ENCODE measurements at places on chromosomes 7 and 10.

DNA sequence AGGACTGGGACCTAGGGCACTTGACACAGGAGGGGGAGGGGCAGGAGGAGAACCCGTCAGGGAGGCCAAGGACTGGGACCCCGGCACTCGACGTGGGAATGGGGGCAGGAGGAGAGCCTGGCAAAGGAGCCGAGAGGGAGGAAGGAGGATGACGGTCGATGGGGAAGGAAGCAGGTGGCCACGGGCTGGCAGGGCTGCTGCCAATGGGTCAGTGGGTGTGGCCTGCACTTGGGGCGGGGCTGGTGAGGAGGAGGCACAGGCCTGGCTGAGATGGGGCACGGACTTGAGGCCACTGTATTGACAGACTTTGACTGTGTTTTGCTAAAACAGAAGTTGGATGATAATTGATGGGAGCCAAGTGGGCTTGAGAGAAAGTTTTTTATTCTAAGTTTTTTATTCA lies 68.9 kb downstream of the RBM33 start:
- DNase-seq = no peak

- no peak for DNase-seq
These were observed 49.2 kb upstream of the CPN1 start for GRCh38 chr10:100130831-100131230.

GRCh38 chr7:24970676-24971075 lies 9.3 kb downstream of the OSBPL3 start:
- no peak for DNase-seq

- DNase-seq = no peak
These were observed 23.8 kb upstream of the SLF2 start for GRCh38 chr10:100888957-100889356.

GRCh38 chr7:154767142-154767541 lies 235.8 kb downstream of the PAXIP1 start:
- no peak for DNase-seq

DNA sequence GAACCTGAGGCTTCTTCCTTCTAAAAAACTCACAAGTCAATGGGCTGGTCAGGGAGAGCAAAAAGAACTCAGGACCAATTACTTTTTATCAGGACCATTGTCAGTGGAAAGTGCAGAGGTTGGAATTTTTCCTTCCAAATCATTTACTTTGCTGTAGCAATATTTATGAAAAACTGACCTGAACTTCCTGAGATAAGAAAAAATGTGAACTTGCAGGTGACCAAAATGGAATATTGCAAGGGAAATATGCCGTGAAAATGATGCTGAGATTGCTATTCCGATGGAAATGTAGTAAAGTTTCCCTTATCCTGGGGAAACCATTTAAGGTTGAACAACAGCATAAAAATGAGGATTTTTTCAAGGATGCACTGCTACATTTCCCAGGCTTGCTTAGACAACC lies 148.3 kb upstream of the PFKP start:
- no peak for DNase-seq

DNA sequence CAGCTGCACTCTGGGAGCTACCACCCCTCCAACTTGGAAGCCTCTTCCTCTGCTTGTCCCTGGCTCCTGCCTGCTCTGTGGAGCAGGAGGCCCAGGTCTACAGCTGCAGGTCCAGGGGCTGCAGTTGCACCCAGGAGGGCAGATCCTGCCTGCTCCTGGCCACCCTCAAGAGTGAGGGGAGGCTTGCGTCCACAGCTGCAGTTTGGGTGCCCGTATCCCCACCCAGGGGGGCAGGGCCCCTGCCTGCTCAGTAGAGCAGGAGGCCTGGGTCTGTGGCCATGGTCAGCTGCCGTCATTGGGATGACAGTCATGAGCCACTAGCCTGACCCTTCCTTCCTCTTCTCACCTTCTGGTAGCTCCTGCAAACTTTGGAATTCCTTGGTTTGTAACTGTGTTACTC lies 25.1 kb downstream of the HHEX start:
- no peak for DNase-seq

- no peak for DNase-seq
These were observed 2.9 kb downstream of the MIOS start for GRCh38 chr7:7569615-7570014.

DNA sequence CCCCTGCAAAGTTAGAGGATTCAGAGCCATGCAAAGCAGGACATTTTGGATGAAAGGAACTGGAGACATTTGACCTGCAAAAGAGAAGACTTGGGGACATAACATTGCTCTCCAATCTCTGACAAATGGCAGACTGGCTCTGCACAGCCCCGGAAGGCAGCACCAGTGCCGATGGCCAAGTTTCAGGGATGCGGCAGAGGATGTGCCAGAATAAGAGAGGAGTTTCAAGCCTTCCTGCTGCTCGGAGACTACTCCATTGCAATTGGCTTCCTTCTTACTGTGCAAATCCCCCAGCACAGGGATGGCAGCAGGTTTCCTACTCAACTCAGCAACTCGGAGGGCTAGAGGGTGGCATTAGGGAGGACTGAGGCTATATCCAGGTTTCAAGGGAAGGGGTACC lies 268.8 kb upstream of the ZMIZ1 start:
- no peak for DNase-seq

DNA sequence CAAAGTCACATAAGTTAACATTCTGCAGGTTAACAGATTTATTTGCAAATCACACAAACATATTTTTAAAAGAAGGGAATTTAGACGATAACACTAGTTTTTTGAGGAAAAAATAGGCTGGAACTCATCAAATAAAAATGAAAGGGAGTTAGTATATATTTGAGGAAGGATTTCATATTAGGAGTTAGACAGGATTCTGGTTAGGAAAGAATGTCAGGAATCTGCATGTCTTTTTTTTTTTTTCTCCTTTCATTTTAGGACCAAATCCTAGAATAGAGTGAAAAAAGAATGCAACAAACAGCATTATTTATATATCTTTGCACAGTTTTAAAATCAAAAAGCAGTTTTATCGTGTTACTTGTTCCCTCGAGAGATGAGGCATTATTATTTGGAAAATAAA lies 8.9 kb upstream of the TRDMT1 start:
- no peak for DNase-seq

DNA sequence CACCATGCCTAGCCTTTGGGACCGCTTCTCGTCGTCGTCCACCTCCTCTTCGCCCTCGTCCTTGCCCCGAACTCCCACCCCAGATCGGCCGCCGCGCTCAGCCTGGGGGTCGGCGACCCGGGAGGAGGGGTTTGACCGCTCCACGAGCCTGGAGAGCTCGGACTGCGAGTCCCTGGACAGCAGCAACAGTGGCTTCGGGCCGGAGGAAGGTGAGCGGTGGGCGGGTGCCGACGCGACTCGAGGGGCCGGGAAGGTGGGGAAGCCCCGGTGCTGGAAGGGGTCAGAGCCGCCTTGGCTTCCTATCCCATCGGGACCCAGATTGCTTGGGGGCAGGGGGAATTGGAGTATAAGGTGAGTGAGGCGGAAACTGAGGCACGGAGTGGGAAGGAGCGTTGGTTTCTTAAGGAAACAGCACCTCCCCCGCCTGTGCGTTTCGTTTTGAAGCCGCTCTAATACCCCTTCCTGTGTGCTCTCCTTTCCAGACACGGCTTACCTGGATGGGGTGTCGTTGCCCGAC lies 547 bp downstream of the DDIT4 start:
- DNase-seq = no peak

DNA sequence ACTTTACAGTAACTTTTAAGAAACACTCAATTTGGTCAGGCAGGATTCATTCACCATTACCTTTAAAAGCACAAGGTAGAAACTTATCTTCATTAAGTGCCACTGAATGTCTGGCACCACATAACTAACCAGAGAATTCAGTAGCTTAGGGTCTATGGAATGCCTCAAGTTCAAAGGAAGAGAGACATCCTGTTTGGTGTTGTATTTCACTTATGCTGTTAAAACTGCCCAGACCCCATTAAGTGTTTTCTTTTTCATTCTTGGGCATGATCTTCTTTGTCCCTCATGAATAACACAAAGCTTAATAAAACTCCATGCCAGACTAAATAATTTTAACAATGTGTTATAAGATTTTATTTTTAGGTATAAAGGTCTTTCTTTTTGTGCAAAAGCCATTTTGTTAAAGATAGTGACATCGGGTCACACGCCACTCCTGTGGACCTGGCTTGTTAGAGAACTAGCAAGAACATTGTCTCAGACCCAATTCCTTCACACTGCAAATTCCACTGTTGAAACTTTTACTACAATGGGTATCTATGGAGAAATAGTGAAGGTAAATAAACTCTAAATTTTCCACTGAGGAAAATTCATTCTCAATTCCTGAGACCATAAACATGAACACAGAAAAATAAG lies 221.0 kb downstream of the TWIST1 start:
- DNase-seq = no peak

DNA sequence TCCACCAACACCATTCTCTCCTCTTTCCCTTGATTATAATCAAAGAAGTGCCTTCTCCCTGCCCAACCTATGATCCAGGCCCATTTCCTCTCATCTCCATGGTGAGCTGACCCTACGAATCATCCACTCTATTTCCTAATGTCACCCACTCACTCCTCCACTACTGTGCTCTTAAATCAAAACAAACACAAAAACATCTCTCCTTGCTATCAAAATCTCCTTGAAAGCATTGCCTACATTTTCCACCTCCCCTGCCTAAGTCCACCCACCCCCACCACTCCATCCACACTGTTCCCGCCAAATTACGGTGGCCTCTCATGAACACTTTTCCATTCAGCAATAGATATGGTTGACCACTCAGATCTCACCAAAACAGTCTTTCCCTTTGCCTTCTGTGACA lies 5.3 kb downstream of the DYDC1 start:
- no peak for DNase-seq

- DNase-seq = peak; percentile 82
These were observed 148.9 kb downstream of the PARD3 start for GRCh38 chr10:34666008-34666704.

GRCh38 chr7:38630720-38631673 lies at the start of gene AMPH:
Gene AMPH, minus strand, starts transcription at chr7:38631373. Its CDS starts 22 bp downstream, at chr7:38631351.
- DNase-seq = no peak

GRCh38 chr10:124086787-124087671 lies 6.4 kb downstream of the CHST15 start:
- DNase-seq = no peak

DNA sequence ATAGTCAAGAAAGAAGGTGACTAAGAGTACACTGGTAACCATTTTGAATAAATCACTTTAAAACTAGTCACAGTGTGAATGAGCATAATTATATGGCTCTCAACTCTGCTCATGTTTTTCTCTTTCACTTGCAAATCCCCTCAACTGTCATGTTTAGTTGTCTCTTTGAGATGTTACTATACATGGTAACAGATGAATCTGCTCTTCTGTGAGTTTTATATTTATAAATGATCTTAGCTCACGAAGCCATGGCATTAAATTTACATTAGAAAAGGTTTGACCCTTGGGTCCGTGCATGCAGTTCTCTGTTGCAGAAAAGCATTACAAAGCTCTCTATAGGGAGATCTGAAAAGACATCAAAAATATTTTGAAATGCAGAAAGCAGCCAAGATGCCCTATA lies 33.0 kb upstream of the LRRTM3 start:
- DNase-seq = no peak

DNA sequence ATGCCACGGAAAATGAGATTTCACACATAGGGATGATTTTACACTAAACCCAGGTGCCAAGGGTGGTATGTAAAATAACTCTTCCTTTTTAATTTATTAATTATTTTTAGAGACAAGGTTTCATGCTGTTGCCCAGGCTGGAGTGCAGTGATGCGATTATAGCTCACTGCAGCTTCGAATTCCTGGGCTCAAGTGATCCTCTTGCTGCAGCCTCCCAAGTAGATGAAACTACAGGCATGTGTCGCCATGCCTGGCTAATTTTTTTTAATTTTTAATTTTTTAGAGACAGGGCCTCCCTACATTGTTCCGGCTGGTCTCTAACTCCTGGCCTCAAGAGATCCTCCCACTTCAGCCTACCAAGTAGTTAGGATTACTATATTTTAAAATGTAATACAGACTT lies 2.3 kb upstream of the CNNM1 start:
- DNase-seq = no peak

GRCh38 chr7:81525841-81526240 lies 244.0 kb downstream of the HGF start:
- DNase-seq = no peak

DNA sequence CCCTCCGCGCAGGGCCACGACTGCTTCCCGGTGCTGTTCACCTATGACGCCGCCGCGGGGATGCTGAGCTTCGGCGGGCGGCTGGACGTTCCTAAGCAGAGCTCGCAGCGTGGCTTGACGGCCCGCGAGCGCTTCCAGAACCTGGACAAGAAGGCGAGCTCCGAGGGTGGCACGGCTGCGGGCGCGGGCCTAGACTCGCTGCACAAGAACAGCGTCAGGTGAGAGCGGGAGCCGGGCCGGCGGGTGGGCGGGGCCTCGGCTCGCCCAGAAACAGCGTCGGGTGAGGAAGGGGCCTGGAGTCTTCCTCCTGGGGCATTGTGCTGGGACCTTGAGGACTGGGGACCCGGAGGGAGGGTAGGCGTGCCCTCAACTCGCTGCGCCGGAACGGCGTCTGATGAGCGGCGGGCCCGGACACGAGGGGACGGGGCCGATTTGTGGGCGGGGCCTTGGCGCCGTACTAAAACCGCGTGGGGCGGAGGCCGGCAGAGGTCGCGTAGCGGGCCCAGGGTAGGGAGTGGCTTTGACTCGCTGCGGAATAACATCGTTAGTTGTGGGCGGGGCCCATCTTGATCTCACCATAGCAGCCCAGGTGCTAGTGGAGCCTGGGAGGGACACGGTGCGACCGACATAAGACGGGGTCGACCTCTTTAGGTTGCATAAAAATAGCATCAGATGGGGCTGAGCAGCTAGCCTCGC lies 15.6 kb downstream of the PDAP1 start:
- no peak for DNase-seq

- DNase-seq = peak; percentile 40
These were observed 39.9 kb downstream of the DKK1 start for GRCh38 chr10:52353960-52354394.

DNA sequence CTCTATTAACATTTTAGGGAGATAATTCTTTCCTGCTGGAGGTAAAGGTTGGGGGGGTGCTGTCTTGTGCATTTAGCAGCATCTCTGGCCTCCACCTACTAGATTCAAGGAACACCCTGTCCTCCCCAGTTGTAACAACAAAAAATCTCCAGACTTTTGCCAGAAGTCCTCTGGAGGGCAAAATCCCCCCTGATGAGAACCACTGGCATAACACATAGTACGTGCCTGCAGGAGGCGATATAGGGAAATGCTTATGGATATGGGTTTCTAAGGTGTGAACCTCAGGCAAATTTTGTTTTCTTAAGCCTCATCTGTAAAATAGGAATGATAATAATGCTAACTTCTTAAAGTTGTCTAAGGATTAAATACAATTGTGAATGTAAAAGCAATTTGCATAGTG lies 2.9 kb upstream of the OSBPL3 start:
- no peak for DNase-seq

GRCh38 chr10:74177140-74177677 lies 26.2 kb downstream of the ADK start:
- DNase-seq = no peak

DNA sequence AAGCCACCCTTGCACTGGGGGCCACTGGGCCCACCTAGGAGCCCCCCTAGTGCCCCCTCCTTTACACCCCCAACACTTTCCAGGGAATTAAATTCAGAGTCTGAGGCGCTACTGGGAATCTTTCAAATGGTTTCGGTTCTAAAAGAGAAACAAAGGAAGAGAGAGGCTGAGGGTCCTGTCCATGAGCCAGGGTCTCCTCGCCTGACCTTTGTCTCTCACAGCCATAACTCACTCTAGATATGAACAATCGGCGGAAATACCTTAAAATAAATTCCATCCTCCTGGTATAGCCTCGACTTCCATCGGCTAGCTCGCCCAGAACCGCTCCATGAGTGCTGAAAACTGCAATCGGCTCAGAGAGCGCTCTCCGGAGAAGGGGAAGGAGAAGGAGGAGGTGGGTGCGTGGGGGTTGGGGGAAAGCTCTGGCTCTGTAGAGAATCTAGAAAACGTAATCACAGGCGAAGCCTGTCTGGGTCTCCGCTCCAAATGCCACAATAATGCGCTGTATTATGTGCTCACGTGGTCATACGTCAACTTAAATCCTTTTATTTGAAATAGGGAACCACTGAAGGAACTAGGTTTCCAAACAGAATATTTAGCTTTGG lies 12.6 kb downstream of the HOXA4 start:
- no peak for DNase-seq

Data from AG09319 (cell line).